CD4-positive, alpha-beta T cell treated with Interleukin-15 for 4 hours (primary cell): ENCODE measurements at places on chromosomes 2 and 18.

GRCh38 chr2:109401370-109401769, 212.4 kb downstream of the SEPTIN10 start:
- no peak for DNase-seq

DNA sequence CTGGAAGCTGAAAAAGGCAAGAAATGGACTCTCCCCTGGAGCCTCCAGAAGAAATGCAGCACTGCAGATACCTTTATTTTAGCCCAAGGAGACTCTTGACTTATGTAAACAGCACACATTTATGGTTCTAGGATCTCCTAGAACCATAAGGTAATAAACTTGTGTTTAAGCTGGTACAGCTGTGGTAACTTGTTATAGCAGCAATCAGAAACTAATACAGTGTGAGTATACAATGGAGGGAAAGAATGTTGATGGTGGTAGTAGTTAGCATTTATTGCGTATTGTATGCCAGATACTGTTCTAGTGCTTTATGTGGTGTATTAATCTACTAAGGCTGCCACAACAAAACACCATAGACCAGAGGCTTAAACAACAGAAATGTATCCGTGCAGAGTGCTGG, 40.6 kb downstream of the FOSL2 start:
- no peak for DNase-seq

GRCh38 chr18:3230401-3231334, 10.9 kb upstream of the MYOM1 start:
- DNase-seq = no peak

GRCh38 chr2:70938586-70938950, 2.9 kb downstream of the ATP6V1B1 start:
- DNase-seq = no peak

DNA sequence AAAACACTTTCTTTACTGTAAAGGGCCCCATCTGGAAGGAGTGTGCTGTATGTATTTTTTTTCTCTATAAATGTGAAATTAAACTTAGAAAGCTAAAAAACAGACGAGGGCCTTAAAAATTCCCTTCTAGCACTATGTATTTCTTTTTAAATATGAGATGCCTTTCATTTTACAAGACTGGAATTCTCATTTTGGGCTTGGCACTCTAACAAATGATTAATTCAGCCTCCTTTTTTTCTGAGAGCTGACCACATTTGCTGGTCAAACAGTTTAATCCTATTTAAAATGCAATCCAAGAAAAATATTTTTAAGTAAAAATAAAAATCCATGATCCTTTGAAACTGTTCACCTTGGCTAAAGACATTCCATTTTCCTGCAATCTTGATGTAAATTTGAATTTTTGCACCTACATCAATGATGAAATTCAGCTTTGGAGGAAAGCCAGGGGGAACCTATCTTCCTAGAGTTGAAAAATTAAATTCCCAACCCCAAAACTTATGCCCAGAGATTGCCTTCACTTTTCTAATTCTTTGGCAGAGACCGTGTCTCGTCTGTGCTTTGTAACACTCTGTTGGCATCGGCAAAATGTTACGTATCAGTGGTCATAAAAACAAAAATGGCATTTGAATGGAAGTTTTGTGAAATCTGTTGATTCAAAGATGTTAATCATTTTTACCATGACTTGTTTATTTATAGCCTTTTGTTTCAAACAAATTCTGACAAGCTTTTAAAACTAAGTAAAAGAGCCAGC, 284.5 kb downstream of the ZNF521 start:
- no peak for DNase-seq

DNA sequence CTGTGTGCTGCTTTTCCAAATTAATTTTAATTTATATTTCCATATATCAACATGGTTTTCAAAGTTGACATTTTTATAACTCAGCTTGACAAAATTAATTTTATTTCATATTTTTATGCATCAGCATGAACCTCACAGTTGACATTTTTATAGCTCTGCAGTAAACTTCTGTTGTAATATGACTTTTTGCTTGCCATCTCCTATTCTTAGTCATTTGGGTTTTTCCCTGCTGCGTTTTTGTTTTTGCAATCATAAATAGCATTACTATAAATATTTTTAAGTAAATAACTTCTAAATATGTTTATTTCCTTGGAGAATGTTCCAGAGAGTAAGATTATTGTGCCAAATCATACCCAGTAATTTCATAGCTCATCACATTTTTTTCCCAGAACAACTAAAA, 21.0 kb upstream of the L3MBTL4 start:
- no peak for DNase-seq

DNA sequence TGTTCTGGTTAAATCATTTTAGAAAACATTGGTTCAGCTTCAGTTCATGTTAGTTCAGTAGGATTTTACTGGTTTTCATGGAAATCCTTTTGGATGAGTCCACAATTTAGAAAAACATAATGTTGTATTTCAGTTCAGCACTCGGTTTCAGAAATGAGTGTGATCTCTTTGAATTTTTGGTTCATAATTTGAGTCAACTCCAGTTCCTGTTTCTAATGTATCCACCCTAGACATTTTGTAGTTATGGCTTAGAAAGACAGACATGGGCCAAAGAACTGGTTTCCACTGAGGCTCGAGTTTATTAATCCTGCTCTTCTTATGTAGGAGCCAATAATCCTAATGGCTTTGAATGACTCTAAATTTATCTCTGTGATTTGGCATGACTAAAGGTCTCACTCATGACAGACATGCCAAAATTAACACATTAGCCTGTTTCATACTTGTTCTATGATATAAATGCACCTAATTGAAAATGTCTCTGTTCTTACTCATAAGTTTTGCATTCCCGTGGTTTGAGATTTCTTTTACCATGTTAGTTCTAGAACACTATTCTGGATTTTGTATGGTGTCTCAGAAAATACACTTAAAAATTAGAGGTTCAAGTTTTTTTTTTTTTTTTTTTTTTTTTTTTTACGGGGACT, 82.3 kb upstream of the SPRED2 start:
- DNase-seq = no peak

GRCh38 chr2:148917431-148917830, 42.4 kb downstream of the KIF5C start:
- no peak for DNase-seq

DNA sequence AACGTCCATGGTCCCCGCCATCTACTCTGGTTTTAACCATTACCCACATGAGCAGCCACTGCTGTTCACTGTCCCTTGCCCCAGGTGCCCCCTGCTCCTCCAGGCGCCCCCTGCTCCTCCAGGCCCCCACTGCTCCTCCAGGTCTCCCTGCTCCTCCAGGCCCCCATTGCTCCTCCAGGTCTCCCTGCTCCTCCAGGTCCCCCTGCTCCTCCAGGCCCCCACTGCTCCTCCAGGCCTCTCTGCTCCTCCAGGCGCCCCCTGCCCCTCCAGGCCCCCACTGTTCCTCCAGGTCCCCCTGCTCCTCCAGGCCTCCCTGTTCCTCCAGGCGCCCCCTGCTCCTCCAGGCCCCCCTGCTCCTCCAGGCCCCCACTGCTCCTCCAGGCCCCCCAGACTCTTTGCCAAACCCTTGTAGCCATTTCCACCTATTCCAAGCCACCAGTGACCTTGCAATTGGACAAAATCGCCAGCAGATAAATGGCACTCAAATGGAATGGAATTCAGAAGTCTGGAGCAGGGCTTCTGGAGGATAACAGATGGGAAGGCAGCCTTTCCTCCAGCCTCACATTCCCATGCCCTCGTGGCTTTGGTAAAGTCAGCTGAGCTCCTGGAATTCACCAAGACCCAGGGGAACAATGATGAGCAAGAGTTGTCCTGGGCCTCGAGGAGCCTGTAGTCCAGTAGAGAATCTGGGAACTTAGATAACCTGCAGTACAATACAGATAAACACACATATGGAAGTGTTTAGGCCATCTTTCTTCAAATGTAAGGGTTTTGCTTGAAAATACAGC, 13.3 kb upstream of the RPL31 start:
- no peak for DNase-seq

GRCh38 chr2:98293931-98294687, 52.1 kb upstream of the CNGA3 start:
- DNase-seq = no peak

DNA sequence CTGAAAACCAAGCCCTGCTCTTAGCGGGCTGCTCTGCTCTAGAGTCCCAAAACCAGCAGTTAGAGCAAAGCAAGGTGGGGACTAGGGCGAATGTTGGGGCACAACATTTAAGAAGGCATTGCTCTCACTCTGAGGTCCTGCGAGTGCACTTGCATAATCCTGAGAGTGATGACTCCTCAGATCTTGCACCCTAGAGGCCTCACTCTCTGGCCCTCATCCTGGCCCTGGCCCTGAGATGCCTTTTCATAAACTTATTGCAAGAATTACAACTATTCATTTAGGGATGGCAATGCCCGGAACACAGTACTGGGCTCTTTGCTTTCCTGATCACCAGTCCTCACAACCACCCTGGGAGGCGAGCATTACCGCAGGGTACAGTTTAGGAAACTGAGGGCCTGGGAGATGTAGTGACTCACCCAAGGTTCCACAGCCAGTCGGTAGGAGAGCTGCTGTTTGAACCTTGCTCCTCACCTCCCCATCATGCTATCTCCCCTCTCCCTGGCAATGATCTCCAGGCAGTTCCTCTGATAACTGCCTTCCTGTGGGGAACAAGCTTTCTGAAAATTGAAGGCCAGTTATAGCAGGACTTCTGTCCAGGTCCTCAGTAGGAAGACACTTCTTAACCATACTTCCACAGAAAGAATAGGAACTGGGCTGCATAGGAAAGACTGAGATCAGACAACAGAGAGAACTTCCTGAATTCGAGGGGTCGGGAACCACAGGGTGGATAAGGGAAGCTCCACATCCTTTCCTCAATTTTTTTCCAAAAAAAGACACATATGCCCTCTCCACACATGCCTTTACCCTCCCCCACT, 91.3 kb downstream of the TNS1 start:
- DNase-seq = no peak

DNA sequence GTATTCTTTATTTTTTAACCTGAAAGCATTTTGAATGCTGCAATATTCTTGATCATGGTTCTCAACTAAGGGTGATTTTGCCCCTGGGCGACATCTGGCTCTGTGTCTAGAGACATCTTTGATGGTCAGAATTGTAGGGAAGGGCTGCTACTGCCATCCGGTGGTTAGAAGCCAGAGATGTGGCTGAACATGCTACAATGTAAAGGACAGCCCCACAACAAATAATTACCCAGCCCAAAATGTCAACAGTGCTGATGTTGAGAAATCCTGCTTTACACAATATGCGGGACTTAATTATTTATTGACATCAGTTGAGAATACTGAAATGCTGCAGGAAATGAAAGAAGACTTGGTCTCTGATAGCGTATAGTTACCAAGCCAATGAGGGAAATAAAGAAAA, 37.5 kb upstream of the SERPINB2 start:
- no peak for DNase-seq

GRCh38 chr2:3747032-3747654, 43.8 kb downstream of the DCDC2C start:
- DNase-seq = no peak
